NCI-H1092 treated with DMSO at 0.1 percent for 48 hours (cell line): ENCODE measurements at places on chromosomes 12 and 14.
A peak's percentile ranks its signal among the peaks of the same experiment; 100 is the strongest.

DNA sequence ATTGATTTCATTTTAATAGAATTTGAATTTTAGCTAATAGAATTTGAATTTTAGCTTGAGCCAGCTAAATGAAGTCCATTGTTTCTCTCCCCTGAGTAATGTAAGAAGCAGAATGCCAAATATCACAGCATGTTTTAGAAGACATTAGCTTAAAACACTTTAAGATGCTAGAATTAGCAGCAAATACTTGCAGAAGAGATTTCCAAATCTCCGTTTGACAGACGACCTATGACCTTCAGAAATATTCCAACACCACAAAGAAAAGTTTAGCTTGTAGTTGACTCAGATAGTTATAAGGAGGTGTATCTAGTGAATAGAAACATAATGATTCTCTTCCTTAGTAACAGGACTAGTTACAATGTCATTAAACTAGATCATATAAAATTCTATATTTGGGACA, 51.7 kb upstream of the MYF6 start:
- DNase-seq, result no peak

- peak; percentile 78 for DNase-seq
Observed at GRCh38 chr12:3655328-3655900, 97.5 kb downstream of the CRACR2A start.

DNA sequence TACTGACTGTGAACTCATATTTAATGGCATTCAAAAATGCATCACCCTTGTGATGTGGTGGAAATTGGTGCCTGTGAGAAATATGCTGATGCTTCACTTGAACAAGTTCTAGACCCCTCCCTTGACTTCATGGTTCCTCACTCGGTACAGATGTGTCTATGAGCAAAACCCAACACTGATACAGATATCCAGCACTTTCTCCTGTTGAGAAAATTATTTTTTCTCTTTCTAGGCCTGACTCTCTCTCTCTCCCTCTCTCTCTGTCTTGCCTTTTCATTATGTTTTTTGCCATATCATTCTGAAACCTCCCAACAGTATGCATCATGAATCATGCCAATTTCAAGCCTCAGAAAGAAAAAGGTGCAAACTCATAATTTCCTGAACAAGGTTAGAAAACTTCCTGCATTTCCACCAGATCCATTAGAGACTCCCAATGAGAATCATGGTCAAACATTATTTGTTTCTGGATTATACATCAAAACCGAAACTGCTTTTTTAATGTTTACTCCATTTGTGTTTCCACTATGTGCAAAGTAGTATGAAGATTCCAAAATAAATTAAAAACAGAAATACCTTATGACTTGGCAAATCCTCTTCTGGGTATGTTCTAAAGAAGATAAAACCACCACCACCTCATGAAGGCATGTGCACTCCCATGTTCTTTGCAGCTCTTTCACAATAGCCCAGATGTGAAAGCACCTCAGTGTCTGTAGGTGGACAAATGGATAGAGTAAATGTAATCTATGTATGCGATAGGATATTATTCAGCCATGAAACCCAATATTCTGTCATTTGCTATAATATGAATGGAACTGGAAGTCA, 543.6 kb downstream of the TMEM121 start:
- DNase-seq, result no peak

DNA sequence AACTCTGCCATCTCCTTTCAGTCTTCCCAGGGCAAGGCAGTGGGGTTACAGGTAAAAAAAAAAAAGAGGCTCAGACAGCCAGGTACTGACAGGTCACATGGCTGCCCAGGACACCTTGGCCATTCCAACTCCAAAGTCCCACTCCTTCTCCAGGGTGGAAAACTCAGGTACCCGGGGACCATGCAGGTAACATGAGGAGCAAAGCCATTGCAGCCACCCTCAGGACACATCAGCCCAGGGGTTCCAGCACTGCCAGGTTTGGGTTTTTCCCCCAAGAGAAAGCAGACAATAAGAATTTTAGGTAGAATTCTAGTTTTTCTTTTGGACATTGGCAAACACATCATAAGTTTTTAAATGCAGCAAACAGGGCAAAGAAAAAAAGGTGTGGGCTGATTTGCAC, 15.3 kb downstream of the FAM222A start:
- DNase-seq, result no peak

GRCh38 chr12:109734219-109735000, 20.8 kb downstream of the FAM222A start:
- no peak for DNase-seq

- DNase-seq, result no peak
Observed at GRCh38 chr14:53048631-53049030, 97.8 kb upstream of the FERMT2 start.

DNA sequence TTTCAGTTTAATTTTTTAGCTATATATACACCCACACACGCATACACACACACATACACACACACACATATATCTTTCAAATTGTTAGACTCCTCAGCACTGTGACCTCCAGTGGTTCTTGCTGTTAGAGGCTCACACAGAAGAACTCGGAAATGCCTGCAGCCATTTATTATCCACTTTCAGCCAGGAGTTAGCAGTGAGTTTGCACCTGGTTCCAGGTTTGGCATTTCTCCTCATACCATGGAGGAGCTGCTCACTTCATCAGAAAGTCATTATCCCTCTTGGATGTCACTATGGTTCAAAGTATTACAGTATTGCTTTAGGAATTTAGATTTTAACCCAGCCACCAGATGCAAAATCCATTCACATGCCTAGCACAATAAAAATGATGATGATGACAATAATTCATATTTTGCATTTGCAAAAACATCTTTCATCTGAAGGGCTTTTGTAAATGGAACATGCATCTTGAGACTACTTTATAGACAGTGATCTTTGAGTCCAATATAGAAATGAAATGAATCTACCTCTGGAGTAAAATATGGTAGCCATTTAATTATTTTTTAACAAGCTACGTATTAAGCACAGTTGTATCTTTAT, 42.3 kb downstream of the NPAS3 start:
- peak; percentile 85 for DNase-seq

DNA sequence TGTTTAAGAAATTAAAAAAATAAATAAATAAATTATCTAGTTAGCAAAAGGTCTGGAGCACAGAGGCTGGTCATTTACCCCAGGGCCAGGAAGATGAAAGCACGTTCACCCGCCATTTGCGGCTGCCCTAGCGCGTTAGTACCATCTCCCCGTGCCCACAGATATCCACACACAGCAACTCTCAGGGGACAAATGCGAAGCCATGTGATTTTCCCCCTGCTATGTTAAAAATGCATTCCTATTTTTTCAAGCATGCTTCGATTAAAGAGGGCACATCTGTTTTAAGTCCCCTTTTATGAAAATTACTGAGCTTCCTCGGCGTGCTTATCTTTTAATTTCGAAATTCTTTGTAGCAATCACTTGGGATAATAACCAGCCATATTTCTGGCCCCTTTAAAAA, 56.9 kb upstream of the PIWIL1 start:
- no peak for DNase-seq

DNA sequence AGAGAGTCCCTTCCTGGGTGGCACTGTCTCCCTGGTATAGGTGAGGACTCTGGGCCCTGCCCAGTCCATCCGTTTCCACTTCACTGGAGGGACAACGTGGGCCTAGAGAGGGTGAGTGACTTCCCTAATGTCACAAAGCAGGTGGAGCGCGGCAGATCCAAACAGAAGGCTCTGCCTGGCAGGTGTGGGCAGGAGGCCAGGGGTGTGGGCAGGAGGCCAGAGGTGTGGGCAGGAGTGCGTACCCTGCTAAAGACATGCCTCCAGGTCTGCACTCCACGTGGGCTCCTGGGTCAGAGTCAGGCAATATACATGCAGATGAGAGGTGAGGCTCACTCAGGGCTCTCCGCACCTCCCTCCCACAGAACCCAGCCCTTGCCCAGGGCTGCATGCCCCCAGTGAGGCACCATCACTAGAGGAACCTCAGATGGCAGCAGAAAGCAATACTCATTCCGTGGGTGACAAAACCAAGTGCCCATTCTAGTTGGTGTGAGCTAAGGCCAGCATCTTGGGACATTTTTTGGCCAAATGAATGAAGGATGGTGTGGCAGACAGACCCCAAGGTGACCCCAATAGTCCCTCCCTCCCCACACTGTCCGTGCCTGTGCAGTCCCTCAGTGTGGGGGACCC, 271.6 kb upstream of the RTL1 start:
- DNase-seq, result peak; percentile 91

GRCh38 chr14:47606566-47606965, 68.8 kb downstream of the MDGA2 start:
- no peak for DNase-seq

GRCh38 chr14:69712599-69713088, 54.3 kb upstream of the SRSF5 start:
- DNase-seq, result peak; percentile 29

- DNase-seq, result no peak
Observed at GRCh38 chr12:24815114-24815423, 133.8 kb downstream of the BCAT1 start.

DNA sequence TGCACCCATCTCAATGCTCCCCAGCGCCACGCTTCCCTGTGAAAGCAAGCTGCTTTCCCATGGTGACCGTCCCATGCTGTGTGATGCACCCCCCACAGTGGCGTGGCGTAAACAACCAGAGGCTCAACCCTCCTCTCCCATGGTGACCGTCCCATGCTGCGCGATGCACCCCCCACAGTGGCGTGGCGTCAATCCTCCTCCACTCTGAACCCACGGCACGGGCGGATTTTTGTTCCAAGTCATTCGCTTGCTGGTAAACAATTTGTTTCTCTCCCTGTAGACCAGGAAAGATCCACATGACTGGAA, 8.9 kb downstream of the STX2 start:
- DNase-seq, result no peak
